Caco-2 (cell line): ENCODE measurements at places on chromosomes 7 and 10. TPM values are rescaled to one million over a fixed set of nuclear protein-coding genes. Genes with fewer than 3 reads are reported as not detected.

DNA sequence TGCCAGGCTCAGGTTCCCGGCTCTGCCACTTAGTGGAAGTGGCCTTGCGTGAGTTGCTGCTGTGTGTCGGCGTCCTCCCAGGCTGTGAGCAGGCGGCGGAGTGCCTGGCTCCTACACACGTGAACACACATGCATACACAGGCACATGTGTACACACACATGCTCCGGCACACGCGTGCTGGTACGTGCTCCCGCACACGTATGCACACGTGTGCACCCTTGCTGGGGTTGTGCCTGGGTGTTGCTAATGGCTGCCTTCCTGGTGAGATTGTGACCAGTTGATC, 107.6 kb downstream of the INPP5A start:
- DNase-seq, result no peak

DNA sequence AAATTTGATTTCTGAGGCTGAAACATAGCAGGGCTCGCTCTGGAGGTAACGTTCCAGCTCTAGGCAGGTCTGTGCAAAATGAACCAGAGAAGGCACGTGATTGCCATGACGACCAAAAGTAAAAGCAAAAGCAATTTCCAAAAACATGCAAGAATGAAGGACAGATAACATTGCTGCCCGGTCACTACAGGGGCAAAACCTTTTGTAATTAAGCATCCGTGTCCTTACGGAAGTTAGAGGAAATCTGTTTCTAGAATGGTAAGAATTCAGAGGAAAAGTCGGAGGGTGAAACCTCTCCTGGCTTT, 2.9 kb downstream of the KLF6 start:
- no peak for DNase-seq

DNA sequence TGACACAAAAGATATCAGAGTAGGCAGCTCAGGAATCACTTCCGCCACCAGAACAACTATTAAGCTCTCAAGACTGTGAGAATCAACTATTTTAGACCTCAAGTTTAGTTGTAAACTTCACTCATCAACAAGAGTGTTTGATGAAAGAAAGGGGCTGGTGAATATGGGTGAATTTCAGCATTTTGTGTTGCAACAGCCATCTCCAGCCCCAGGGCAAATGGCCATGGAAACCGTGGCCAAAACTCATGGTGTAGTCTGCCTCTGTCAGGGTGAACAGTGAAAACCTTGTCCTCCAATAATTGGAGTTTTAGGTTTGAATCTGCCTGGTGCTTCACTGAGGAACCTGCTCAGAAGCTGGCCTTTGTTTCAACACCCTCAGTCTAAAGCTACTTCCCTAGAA, 60.0 kb downstream of the POLR1F start:
- DNase-seq, result no peak

ZNF138 gene
- 10.2 and 12.5 TPM in 2 replicates for total RNA-seq

SPDYE5 gene
- not detected in 2 replicates for total RNA-seq

AKR1C3 gene
- total RNA-seq, result 96.8 and 115 TPM in 2 replicates

DNA sequence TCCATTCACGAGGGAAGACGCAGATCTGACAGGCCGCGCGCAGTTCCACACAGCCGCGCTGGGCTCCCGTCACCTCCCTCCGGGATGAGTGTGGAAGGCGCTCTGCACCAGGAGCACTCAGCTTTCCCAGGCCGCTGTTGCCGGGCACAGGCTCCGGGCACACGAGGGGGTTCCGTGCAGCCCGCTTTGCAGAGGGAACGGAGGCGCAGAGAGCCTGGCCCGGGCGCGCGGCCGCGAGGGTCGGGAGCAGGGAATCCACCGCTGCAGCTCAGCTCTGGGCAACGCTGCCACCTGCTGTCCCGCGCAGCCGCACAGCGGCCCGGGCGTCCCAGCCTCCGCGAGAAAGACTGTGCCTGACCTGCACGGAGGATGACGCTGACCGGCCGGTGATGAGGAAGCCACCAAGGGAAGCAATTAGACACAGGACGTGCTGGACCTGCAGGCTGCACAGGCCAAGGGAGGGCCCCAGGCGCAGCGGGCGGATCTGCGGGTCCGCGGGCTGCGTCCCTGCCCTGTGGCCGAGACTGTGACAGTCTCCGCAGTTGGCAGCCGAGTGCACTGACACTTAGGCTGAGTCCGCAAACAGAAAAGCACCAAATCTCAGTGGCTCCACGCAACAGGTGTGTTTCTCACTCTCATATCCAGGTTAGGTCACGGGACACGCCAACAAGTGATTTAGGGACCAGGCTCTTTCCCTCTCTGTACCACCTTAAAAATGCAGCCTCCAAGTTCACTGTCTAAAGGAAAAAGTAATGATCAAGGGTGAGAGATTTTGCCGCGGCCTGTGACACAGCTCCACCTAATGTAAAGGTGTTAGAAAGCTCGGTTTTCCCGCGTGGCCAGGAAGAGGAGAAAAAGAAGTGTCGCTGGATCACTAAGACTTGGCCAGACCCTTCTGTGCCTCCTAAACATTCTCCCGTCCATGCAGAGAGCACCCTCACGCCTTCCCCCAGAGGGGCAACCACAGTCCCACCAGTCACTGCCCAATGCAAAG, 94.5 kb downstream of the SEC61G start:
- peak; percentile 69 for DNase-seq

EBLN1 gene
- total RNA-seq, result not detected in 2 replicates

DNA sequence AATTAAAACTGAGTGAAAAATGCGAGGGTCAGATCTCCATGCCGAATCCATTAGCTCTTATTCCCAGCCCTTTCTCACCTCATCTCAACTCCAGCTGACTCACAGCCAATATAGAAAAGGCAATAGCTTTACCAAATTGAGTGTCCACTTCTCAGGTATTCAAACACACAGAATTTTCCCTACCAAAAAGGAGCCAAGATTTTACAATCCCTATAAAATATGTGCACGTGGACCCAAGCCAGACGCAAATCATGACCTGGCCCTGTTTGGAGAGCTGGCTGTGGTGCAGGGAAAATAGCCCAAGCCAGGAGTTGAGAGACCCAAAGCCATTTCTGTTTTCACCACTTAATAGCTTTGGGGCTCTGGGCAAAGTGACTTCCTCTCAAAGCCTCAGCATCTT, 379.7 kb upstream of the AUTS2 start:
- no peak for DNase-seq

GRCh38 chr7:157046681-157047080, 36.2 kb upstream of the MNX1 start:
- DNase-seq, result no peak

GRCh38 chr10:1734288-1734687, 3.0 kb downstream of the ADARB2 start:
- no peak for DNase-seq
